ENCODE measurements at places on chromosomes 13 and 19.
A peak's percentile ranks its signal among the peaks of the same experiment; 100 is the strongest.

DNA sequence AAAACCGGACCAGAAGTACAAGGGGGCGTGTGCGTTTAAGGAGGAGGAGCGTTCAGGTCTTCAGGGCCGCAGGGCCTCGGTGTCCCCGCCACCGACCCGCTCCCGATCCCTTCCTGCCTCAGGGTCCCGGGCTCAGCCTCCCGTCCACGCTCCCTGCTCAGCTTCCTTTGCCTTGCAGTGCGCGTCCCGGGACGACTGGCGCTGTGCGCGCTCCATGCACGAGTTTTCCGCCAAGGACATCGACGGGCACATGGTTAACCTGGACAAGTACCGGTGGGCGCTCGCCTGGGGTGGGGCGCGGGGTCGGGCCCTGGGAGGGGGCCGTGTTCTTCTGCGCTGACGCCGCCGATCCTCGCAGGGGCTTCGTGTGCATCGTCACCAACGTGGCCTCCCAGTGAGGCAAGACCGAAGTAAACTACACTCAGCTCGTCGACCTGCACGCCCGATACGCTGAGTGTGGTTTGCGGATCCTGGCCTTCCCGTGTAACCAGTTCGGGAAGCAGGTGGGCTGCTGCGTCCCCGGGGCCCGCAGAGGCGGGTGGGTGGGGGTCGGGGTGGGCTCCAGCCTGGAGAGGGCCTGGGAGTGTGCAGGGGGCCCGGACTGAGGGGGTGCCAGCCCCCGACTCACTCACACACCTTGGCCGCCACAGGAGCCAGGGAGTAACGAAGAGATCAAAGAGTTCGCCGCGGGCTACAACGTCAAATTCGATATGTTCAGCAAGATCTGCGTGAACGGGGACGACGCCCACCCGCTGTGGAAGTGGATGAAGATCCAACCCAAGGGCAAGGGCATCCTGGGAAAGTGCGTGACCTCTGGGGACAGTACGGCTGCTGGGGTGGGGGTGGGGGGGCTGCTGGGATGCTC lies 1.4 kb downstream of the GPX4 start:
- no peak for DNase-seq

- DNase-seq: no peak
Observed at GRCh38 chr13:22428188-22428828, 752.5 kb upstream of the SGCG start.

DNA sequence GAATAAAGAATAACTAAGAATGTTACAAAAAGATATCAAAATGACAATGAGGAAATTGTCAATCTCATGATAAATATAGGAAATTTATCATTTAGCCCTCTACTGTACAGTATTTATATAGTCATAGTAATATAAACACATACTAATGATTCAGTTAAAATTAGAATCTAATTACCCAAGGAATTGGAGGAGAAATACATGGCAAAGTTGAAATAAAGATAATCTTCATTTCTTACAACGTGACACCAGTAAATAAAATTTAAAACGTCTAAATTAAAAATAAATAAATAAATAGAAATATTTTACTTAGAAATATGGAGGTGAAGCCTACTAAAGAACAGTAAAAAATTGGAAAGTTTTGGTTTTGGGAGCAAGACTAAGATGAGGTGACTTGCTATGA lies 2163.1 kb upstream of the PCDH20 start:
- DNase-seq: no peak

- no peak for DNase-seq
Observed at GRCh38 chr13:113443991-113444390, 9.3 kb downstream of the ADPRHL1 start.

DNA sequence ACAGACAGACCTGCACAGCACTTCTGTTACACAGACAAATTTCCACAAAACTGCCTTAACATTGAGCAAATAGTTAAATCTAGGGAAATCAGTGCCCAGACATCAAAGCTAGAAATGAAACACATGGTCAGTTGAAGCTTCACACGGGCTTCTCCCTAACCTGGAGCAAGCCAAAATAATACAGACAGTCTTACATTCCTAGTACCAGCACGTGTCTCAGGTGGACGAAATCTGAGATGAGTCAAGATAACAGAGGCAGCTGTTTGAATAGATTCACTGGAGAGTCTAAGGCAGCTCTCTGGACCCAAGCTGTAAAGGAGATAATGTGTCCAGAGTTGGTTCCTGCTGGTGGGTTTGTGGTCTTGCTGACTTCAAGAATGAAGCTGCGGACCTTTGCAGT lies 4.1 kb upstream of the ZNF699 start:
- no peak for DNase-seq

DNA sequence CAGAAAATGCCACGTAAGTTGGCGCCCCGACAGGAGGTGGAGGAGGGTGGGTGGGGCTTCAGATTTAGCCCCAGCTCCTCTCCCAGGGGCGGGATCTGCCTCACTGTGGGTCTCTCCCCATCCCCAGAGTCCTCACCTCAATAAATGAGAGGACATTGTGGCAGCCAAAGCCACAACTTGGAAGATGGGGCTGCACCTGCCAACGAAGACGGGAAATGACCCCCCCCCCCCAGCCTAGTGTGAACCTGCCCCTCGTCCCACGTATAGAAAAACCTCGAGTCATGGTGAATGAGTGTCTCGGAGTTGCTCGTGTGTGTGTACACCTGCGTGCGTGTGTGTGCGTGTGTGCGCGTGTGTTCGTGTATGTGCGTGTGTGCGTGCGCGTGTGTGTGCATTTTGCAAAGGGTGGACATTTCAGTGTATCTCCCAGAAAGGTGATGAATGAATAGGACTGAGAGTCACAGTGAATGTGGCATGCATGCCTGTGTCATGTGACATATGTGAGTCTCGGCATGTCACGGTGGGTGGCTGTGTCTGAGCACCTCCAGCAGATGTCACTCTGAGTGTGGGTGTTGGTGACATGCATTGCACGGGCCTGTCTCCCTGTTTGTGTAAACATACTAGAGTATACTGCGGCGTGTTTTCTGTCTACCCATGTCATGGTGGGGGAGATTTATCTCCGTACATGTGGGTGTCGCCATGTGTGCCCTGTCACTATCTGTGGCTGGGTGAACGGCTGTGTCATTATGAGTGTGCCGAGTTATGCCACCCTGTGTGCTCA lies 1.5 kb upstream of the TRAPPC5 start:
- DNase-seq: peak; percentile 81

DNA sequence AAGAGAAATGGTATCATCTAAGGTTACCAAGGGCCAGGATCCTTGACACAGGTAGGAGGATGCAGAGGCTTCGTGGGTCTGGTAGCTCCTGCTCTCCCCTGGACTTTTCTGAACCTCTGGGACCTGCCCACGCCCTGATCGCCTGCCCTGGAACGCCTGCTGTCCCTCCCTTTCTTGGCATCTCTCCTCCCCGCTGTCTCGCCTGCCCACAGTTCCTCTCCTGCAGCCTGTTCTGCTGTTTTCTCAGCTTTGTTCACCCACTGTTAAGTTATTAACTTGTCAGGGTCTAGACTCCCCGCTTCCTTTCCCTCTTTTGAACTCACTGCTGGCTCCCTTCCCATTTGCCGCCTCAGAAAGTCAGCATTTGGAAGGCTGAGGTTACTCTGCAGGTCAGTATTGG lies 19.8 kb downstream of the SERP2 start:
- DNase-seq: no peak

DNA sequence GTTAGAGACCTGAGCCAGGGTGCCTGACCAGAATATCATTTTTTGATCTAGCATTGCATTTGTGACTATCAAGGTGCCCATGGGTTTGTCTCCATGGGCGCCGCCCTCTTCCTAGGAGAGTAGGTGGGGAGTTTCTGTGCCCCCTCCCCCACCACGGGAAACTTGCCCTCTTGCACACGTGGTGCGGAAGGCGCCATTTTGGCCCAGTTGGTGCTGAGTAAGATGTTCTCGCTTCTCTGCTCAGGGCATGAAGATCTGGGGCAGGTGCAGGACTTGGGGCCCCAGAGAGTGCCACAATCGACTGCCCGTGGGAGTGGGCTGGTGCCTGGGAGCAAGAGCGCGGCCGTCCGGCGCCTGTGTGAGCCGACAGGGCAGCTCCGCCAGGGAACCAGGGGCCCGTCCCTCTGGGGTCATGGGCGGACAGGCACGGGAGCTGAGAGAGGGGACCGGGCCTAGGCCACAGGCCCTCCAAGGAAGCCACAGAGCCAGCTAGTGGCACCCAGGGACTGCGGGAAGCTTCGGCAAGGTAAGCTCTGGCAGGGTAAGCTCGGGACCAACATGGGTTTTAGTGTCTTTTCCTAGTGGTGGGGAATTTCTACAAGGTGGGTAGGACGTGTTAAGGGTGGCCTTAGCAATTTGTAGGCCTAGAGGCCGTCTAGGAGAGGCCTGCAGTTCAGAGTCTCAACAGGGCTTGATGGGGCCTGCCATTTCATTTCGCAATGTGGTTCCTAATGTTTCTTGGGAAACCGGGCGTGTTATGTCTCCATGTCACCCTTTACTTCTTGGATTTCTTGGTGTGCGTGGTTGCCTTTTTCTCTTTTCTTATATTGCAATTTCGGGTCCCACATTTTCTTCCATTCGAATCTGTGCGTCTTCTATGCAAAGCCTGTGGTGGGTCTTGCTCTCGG lies 14.5 kb downstream of the SACS start:
- no peak for DNase-seq

DNA sequence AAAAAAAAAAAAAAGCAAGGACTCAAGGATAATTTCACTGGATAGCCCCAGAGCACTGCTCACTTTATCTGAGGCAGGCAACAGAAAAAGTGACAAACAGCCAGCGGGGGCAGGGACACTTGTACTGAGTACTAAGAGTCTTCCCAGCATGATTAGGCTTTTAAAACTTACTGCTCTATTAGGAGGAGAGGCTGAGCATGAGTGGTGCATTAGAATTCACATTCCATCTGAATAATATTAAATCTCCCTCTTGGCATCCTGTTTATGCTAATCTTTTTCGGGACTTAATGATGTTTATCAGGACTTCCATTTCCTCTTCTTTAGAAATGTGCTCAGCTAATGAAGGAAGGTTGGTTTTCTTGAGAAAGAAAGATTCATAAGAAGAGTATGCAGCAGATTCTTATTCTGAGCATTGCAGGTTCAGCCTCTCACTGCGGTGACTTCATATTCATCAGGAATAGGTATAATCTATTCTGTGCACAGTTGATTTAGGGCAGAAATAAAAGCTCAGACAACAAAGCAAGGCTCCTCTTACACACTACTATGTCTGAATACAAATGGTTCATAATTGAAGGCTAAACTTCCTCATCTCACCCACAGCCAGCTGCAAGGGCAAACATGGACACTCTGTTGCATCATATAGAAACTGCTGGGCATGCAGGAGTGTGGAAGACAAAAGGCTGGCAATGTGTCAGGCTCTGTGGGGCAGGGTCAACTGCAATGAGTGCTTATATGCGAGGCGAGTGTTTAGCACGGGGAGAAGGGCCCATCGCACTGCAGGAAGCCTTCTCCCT lies 107.0 kb downstream of the KL start:
- DNase-seq: no peak

GRCh38 chr13:21690955-21691354 lies 20.1 kb downstream of the FGF9 start:
- DNase-seq: no peak

GRCh38 chr19:17618936-17619335 lies 63.5 kb downstream of the COLGALT1 start:
- no peak for DNase-seq

- no peak for DNase-seq
Observed at GRCh38 chr19:51740356-51740755, 11.3 kb downstream of the FPR1 start.

DNA sequence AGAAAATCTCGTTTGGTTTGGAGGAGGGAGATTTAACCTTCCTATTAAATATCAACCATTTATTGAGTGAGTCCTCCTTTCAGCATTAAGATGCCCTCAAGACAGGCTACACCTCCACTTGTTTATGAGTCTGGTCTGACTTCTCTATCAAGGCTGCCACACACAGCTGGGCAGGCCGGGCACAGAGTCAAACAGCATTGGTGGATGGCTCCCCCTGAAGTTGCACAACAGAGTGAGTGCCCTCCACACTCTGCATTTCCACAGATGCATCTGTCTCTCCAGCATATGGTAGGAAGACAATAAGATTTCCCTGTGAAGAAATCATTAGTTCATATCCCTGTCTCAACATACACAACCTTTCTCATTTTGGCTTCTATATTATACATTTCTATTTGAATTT lies 31.4 kb downstream of the PHF11 start:
- no peak for DNase-seq

DNA sequence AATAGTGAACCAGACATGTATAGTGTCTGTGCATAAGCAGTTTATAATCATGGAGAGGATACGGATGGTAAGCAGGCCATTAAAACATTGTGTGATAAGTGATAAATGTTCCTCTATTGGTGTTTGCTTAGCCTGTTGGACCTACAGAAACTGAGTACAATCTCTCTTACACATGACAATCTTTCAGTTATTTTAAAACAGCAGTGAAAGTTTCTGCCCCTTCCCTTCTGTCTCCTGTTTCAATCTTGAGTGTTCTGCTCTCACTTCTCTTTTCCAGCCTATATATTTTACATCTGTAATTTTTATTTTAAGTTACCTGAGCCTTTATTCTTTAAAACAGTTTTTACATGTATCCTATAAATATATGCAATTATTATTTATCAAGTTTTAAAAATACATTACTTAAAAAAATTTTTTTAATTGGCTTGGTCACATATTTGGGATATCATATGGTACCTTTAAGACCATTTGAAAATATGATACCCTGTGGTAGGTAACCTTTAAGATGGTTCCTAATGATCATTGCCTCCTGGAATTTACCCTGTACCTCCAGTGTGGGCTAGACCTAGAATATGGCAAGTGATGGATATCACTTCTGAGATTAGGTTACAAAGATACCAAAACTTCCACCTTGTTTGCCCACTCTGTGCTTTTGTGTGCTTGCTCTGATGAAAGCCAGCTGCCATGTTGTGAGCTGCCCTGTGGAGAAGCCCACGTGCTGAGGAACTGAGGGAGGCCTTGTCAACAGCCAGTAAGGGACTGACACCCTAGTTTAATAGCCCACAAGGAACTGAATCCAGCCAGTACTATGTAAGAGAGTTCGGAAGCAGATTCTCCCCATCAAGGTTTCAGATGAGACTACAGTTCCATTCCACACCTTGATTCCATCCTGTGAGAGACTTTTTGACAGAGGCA lies 99.3 kb downstream of the DHRS12 start:
- no peak for DNase-seq

DNA sequence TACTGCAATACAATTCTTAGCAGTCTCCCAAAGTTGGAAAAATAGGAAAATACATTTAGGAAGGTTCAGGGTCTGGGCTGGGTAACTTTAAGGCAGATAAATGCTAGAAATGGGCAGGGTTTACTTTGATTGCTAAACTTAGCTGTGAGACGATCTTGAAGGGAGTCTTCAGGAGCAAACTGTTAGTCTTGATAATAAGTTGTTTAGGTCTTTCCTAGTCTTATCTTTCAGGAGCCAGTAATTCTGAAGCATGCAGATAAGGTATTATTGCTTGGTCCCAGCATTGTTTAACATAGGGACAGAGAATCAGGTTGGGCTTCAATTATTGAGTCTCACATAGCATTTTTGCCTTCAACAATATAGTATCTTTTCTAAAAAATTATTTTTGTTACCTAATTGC lies 262.4 kb upstream of the MIR17HG start:
- DNase-seq: no peak

GRCh38 chr19:38061294-38061693 lies 154.3 kb downstream of the SIPA1L3 start:
- DNase-seq: no peak
